ENCODE measurements at places on chromosomes 4 and X.

DNA sequence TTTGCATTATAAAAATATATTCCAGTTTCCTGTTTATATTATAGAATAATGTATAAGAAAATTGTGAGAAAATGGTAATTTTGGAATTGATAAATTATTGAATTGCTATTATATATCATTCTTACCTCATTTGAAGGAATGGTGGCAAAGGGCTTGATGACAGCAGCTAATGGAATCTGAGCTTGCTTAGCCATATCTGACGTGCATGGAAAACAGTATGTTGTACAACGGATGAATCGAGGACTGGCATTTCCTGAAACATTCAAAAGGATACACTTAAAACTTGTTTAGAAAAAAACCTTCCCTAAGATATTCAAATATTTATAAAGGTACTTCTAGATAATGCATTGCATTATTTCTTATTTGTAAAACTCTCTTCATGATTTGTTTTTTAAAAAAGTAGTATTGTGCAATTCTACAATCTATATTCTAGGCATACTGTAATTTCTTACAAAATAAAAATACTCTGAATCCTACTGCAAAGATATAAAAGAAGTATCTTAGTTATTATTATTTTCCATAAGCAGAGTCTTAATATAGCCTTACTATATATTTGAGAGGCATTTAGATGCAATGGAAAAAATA, 38.3 kb downstream of the SEC24D start:
- DNase-seq: no peak

DNA sequence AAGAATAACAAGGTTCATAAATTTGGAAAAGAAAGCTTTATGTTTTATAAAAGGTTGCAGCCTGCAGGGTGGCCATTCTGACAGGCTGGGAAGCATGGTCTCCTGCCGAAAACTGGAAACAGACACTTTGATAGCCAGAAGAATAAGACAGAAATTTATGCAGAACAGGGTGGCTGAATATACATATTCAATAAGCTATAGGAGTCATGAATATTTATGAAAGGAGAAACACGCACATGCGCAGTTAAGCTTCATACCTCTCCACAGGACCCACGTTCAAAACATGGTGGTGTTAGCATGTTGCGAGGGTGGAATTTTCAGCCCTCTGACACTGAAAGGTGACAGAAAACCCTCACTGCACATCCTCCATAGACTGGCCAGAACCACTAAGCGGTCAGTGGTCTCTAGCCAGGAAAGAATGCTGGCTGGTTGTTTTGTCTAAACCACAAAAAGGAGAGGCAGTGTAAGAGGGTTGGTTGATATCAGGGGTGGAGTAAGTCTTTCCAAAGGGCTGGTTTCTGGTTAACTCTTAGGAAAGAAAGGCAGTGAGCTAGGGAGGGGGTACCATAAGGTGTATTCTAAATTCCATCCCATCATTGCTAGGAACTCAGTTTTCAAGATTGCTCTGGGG, 58.2 kb downstream of the ANXA10 start:
- no peak for DNase-seq

GRCh38 chrX:155766321-155766720, 114.8 kb upstream of the VAMP7 start:
- DNase-seq: no peak

DNA sequence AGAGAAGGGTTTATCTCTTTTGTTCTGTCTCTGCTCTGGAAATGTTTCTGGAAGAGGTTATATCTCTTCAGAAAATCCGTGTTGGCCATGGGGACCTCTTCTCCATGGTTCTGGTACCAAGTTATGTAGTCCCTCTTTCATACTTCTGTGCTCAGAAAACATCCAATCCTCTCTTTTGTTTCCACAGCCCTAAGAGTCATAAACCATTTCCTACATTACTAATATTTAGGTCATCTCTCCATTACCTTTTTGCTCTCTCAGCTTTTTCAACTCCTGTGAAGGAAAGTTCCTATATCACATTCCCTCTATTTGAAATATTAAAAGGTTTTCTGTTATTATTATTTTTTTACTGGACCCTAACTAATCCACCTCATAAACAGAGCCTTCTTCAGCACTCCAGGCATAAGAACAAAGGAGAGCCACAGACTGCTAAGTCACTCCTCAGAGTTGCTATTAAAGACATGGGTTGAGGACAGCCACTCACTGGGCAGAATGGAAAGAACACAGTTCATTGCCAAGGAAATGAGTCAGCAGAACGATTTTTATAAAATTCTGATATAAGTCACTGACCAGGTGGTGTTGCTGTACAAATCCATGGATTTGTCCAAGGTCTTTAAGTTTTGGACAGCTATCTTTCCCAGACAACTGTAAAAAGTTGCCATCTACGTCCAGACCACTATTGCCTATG, 122.4 kb upstream of the NPY2R start:
- no peak for DNase-seq

- no peak for DNase-seq
These were observed 73.1 kb downstream of the CXXC4 start for GRCh38 chr4:104421566-104421965.

- DNase-seq: peak; percentile 84
These were observed 930 bp downstream of the ZNF718 start for GRCh38 chr4:125091-125771.

Measured in posterior vena cava (tissue), 2 donors.